ENCODE measurements at places on chromosomes 11 and 22. TPM values are rescaled to one million over a fixed set of nuclear protein-coding genes. Genes with fewer than 3 reads are reported as not detected.

BTG4 gene
- total RNA-seq = not detected

ANGPTL5 gene
- total RNA-seq = not detected

CRYBB2 gene
- not detected for total RNA-seq

DBX1 gene
- total RNA-seq = not detected

SMC1B gene
- total RNA-seq = not detected

HDHD5 gene
- 69.3 TPM for total RNA-seq

NELL1 gene
- not detected for total RNA-seq
